ENCODE measurements at places on chromosomes 12 and 14.

GRCh38 chr14:24430143-24430681, 458 bp downstream of the KHNYN start:
- DNase-seq = peak; percentile 59

- DNase-seq = no peak
Measured at GRCh38 chr12:107229827-107230226, 136.5 kb upstream of the CRY1 start.

DNA sequence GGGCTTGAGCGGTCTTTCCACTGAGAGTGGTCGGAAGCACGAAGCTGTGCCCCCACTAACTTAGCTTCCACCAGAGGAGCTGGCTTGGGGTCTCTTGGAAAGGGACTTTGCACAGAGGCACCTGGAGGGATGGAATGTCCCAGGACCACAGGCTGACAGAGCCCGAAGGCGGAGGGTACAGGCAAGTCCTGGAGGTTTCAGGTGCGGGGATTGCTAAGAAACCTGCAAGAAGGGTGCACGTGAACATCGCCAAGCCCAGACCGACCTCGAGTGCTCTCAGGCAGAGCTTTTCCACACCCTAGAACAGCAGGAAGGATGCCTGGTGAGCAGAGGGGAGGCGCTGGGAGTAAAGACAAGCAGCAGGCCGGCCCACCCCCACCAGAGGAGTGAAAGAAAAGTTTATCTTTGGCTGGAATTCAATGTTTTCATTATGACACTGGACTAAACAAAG, 61.6 kb downstream of the SERPINA3 start:
- no peak for DNase-seq

GRCh38 chr12:32650508-32650907, 28.6 kb upstream of the DNM1L start:
- DNase-seq = no peak

GRCh38 chr12:53744751-53745150, 7.0 kb downstream of the CISTR start:
- DNase-seq = no peak

- no peak for DNase-seq
Measured at GRCh38 chr12:103933237-103933636, 3.0 kb downstream of the HSP90B1 start.

DNA sequence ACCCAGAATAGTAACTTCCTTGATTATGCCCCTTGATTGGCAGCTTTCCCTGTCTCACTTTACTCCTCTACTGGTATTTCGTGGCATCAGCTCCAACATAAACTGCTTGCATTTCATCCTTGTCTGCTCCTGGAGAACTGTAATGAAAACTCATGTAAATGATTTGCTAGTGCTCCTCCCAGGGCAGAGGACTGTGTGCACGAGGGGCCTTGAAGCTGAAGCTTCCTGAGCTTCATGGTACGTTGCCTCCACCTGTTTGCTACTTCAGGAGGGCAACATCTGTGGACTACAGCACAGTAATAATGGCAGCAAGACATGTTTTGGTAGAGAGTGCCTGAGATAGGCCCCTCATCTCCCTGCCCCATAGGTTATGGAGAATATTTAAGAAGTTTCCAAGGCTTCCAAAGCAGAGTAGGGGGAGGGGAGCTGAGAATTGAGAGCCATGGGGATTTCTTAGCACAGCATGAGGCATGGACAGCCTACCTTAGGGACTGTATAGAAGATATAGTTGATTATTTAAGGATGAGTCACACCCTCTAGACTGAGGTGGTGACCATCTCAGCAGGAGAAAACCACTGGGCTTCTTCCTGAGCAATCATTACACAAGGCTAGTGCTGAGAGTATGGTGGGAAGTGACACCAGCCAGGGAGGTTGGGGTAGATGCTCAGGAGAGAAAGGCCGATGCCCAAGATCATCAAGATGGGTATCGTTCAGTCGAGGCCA, 29.5 kb downstream of the CCDC198 start:
- DNase-seq = no peak

GRCh38 chr12:48889679-48890078, 24.0 kb upstream of the RND1 start:
- no peak for DNase-seq

DNA sequence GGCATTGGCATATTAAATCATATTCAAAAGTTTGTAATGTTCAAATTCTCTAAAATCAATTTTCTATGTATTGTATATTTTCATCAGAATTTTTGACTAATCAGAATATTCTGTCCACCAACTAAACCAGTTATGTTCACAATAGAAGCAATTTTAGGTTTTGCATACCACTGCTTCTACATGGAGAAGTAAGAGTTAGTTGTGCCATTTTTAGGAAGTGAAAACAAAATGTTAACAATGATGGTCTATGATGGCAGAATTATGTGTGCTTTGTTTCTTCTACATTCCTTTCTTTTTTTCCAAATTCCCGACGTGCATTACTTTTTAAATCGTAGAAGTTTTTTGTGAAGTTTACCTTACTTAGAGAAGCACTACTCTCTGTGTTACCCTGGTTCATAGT, 29.5 kb downstream of the ABHD12B start:
- no peak for DNase-seq

DNA sequence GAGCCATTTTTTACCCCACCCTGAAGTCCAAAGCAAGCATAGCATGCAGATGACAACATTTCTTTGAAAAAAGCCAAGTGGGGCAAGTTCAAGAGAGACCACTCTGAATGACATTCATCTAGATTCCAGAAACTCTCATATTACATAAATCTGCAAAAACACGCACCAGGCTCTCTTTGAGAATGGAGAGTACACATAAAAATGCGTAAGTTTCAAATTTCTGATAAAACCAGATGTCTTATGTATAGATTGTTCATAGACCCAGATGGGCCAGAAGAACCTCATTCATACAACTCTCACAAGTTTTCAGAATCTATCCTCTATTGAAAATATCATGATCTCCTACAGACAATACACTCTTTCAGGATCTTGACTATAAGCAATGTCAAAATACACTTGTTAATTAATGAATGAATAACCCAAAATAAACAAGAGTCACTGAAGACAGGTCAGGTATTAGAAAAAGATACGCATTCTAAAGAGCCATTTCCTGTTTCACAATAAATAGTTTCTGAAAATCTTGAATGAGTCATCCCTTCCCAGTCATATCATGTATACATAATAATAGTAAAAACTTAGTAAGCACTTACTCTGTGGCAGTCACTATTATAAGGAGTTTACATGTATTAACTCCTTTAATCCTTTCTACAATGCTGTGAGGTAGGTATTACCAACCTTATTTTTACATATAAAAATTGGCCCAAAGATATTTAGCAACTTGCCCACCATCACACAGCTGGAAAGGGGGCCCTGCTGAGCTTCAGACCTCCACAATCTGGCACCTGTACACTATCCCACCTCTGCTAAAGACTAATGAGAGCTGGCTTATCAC, 72.0 kb downstream of the PPP2R5E start:
- DNase-seq = no peak

- DNase-seq = no peak
Measured at GRCh38 chr14:33737446-33737845, 213.4 kb downstream of the EGLN3 start.

DNA sequence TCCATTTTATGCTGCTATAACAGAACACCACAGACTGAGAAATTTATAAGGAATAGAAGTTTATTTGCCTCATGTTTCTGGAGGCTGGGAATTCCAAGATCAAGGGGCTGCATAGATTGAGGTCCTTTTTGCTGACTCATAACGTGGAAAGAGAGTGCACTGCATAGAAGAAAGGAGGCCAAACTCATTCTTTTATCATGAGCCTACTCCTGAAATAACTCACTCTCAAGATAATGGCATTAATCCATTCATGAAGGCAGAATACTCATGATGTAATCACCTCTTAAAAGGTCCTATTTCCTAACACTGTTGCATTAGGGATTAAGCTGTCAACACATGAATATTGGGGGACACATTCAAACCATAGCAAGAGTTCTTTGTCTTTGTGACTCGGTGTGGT, 60.0 kb upstream of the FBXO33 start:
- no peak for DNase-seq

GRCh38 chr14:60648249-60648933, 886 bp downstream of the SIX1 start:
- no peak for DNase-seq

DNA sequence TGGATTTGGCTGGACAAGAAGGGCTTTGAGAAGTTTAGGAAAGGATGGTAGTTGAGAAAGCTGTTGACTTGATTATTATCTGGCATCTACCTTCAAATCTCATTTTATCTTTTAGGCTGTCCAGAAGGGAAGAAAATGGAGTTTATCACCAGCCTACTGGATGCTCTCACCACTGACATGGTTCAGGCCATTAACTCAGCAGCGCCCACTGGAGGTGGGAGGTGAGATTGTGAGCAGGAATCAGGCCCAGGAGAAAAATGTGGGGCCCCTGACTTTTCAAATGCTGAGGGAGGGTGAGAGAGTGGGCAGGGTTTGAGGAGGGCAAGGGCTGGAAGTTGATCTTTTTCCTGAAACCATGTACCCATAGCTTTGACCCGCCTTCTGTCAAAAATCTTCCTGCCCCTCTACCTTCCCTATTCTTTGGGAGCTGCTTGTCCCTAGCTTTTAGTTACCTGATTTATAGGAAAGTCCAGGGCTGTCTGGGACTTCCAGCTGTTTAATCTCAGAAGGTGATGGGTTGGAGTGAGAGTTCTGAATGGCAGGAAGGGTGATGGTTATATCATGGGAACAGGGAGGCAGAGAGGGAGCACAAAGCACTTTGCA, 134.2 kb downstream of the SMOC1 start:
- DNase-seq = no peak

- DNase-seq = no peak
Measured at GRCh38 chr14:55129086-55129427, at the start of gene LGALS3. TSS of gene LGALS3 (plus strand) at chr14:55129252. CDS start at chr14:55137374, 8,122 bp downstream.

- DNase-seq = no peak
Measured at GRCh38 chr12:124525455-124525854, 42.0 kb downstream of the NCOR2 start.

DNA sequence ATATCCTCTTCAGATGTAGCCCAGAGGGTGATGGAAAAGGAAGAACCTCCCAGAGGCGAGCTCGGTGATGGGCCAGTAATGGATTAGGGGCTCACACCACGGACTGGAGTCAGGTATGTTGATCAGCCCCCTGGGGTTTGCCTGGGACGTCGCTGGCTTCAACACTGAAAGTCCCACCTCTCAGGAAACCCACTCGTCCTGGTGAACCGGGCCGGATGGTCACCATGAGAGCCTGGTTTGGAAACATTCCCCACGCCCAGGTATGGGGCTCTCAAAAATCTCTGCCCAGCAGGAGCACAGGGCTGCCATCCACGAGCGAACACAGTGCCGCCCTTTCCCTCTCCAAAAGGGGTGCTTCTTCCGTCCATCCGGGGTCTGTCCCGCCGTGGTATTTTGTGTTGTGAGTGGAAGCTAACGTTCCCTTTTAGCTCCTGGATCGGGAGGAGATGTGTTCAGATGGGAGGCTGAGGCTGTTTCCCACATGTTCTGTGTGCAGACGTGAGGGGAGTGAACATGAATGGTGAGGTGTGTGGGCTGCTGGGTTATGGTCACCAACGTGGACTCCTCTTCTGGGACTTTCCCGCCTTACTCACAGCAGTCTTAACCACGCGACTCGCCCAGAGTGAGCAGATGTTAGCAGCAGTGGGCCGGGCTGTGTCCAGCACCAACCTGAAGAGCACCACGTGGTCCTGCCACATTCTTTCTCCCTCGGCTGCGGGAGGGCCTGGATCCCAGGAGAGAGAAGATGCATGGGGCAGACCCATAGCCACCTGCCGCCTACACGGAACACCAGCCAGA, 139.2 kb downstream of the KIF26A start:
- no peak for DNase-seq

DNA sequence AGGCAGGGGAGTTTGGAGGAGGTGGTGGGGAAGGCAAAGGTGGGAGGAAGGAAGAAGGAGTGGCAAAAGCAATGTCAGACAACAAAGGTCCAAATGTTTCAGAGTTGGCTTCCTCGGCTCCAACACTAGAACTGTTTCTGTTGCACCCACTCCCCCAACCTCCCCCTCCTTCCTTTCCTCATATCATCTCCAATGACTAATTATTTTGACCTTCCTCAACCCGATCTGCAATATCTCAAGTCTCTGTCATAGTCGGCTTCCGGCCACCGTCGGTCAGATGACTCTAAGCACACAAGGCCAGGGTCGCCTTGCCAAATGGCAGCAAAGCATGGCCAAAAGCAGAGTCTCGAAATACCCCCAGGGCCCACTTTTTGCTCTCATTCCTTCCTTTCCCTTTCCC, 637.0 kb upstream of the TBX3 start:
- no peak for DNase-seq

- no peak for DNase-seq
Measured at GRCh38 chr14:99155173-99156089, 116.6 kb downstream of the BCL11B start.

GRCh38 chr12:24615967-24616411, 332.9 kb downstream of the BCAT1 start:
- DNase-seq = no peak

GRCh38 chr14:98345161-98345560, 926.8 kb downstream of the BCL11B start:
- DNase-seq = no peak

DNA sequence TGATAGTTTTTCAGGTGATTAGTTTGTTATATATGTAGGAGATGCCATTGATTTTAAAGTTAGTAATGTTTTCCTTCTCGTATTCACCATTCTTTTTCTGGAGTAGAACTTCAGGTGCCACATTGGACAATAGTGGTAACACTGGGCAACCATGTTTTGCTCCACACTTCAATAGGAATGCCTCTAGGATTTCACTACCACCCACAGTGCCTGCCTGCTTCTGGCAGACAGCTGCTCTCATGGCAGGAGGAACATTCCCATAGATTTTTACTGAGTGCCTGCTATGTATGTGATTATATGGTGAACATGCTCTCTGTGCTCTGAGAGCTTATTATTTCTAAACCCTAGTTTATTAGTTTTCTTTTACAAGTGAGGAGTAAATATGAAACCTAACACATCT, 53.7 kb downstream of the GCH1 start:
- no peak for DNase-seq

- no peak for DNase-seq
Measured at GRCh38 chr14:104337351-104337750, 199.0 kb downstream of the KIF26A start.

DNA sequence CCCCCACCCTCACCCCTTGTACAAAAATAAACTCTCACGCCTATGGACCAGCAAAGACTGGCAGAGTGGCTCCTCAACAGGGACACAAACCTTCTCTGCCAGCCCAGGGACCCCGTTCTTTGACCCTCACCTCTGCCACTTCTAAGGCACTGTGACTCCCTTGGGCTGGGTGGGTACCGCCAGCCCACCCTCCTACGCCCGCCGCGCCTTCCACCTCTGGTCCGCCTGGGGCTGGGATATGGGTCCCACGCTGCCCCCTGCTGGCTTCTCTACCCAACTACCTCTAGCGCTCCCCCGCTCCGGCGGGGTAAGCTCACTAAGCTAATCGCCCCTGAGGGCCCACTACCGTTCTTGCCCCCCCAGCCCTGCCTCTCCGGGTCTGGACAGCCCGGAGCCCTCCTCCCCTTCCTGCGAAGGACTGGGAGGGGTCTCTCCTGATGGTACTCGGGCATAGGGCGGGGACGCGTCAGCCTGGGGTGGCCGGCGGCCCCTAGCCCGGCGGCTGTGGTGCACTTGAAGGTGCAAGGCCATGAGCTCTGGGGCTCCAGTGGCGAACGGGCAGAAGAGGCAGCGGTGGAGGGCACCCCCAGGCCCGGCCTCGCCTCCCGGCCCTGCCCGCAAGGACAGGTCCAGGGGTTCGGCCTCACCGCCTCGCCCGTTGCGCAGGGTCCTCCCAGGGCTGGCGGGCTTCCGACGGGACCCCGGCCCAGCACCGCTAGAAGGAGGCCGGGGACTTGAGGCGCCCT, 8.1 kb downstream of the ZNF219 start:
- DNase-seq = peak; percentile 10

GRCh38 chr14:22381408-22381760, 207.6 kb downstream of the DAD1 start:
- no peak for DNase-seq
